ENCODE measurements at places on chromosomes 5 and 9.

- DNase-seq: no peak
Measured at GRCh38 chr5:61673007-61673735, 341.1 kb downstream of the ZSWIM6 start.

- no peak for DNase-seq
Measured at GRCh38 chr9:9747787-9748186, 865.0 kb downstream of the PTPRD start.

DNA sequence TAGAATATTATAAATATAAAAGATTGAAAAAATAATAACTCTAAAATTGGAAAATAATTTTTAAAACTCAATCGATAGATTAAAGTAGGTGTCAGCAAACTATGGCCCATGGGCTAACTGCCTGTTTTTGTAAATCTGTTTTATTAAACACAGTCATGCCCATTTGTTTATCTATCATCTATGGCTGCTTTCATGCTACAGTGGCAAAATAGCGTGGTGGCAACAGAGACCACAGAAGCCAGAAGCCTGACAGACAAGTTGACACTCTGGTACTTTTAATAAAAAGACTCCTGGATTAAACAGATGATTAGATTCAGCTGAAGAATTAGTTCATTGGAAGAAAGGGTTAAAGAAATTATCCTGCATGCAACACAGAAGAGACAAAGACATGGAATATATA is 400.7 kb upstream of the RORB start:
- no peak for DNase-seq

DNA sequence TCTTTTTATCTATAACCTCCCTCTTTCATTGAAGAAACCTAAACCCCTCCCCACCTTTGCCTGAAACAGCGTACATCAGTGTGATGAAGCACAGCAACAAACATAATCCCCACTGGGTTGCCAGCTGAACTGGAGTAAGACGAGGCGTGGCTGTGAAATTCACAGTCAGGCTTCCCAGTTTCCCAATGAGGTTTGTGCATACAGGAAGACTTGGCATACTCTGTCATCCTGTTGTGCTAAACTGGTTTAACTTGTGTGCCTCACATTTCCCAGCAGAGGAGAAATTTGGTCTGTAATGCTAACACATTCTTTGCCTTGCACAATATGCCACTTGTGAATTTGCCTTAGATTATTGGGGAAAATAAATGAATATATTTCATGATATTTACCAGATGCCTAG is 121.5 kb downstream of the SV2C start:
- DNase-seq: no peak

DNA sequence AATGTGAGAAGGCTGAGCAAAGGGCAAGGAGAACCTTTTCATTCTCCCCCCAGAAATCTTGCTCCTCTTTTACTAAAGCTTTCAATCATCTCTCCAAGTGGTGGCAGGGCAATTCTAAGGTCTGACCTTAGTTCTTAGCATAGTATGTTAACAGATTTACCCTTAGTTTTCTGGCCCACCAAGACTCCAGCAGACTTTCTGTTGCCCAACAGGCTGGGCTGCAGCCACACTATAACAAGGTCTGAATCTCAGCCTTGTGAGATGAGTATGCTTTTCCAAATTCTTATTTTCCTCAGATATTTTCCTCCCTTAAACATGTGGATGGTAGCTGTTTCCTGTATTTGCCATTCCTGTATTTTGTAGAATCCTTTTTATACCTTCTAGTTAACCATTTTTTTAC is 69.5 kb downstream of the NIPBL start:
- DNase-seq: no peak

DNA sequence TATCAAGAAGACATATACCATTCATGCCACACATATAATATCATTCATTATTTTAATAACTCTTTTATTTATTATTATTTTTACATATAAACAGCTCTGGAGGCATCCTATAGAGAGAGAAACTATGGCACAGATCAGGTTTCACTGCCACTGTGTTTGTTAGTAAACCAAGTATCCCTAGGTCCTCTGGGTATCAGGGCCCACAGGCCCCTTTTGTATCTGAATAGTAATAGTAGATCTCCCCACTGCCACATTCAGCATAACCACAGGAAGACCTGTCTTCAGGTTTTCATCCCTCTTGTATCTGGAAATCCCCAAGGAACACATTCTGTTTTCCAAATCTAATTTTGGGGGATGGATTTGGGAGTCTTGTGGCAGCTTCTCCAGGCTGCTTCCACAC is 94.0 kb downstream of the SPATA31D1 start:
- DNase-seq: no peak

DNA sequence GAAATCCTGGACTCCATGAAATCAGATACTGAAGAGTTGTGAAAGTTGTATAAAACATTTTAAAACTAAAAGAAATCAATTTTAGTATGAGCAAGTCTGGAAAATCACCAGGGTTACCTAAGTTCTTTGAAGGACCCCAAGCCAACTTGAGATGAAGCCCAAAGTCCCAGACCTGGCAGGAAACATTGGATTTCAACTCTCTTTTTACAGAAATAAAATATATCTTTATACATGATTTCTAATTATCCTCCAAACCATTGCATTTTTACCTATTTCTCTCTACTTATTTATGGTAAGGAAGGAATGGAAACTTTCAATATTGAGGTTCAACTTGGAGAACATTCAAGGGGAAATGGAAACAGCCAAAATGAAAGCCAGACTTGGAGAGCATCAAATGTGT is 390.6 kb upstream of the C9orf72 start:
- DNase-seq: no peak

DNA sequence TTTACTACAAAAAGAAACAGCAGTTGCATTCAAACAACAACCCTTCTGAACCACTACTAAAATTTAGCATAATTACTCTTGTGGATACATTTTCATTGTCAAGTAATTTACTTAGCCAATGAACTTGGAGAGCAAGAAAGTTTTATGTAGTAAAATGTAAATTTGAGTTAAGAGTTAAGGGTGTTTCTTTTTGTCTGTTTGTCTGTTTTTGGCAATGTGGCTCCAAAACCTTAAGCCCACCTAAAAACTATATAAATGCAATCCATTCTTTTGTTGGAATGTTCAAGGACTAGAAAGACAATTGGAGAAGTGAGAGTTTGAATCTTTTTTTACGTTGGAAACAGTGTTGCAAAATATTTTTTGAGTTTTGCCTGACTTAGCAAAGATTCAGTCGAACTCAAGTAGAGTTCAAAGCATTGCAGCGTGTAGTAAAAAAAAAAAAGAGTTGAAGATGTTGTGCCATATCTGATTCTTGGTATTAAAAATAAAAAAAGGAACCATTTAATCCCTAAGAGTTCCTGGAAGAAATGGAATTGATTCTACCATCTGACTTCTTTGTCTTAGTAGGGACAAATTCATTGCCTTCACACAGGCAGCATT is 867 bp downstream of the SYK start:
- DNase-seq: no peak

DNA sequence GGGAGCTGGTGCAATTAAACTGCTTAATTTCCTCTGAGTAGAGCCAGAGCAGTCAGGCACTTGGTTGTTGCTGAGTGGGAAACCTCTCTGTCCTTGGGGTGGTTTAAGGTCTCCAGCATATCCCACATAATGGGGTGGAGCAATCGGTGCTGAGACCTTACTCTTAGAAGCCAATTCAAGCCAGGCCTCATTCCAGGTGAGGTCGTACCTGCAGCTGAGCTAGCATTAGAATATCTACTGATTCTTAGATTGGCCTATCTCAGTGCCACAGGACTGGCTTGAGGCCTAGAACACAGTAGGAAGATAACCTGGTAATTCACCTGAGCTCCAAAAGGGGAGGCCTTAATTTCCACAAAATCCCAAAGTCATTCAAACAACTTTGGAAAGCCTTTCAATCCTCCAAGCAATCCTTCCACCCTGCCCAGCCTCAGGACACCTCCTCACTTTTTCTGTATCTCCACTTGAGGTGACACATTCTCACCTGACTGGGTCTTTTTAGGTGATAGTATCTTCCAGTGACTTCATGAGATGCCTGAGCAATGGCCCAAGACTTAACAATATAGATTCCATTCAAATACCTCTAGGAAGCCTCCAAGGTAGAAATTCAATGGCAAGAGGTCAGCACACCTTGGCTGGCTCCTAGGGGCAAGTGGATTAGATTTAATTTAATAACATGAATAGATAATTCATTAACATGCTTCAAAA is 91.0 kb downstream of the FEM1C start:
- no peak for DNase-seq

- no peak for DNase-seq
Measured at GRCh38 chr9:125525921-125526631, 180.9 kb downstream of the MAPKAP1 start.

DNA sequence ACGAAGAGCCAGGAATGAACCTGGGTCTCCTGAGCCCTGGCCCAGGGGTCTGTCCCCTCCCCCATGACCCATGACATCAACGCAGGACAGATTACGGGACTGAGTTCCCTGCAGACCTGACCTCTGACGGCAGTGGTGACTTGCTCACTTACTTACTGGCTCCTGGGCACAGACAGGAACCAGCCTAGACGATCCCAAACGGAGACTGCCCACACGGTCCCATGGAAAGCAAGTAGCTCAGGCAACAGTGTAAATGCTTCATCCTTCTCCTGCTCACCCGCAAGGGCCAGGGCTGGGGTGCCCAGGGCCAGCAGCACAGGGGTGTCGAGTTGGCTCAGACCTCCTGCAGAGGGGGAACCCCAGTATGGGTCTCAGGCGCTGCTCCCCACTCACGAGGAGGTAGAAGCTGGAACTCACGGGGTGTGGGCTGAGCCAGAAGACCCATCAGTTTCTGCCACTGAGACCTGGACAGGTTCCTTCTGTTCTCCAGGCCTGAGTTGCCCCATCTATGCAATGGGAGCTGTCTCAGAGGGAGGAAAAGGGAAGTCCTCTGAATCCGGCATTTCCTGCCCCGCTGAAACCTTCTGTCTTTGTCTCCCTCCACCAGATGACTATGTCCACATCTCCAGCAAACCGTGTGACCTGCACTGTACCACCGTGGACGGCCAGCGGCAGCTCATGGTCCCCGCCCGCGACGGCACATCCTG is 5.6 kb downstream of the ADAMTSL2 start:
- DNase-seq: no peak

DNA sequence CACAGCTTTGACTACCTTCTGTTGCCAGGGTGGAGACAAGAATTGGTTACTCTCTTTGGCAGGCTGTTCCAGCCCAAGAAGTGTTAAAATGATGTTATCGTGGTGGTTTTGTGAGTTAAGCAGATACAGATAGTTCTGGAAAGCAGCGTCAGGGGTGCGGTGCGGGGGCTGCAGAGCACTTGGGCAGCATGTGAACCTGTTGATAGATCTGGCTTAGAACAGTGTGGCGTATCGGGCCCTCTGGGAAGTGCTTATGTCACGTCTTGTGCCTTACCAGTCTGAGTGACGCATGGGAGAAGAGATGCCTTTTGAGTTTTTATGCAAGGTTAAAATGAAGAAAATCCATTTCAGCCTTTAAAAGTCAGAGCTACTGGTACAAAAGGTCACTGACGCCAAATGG is 152.5 kb downstream of the PRKACG start:
- no peak for DNase-seq
